ENCODE measurements at places on chromosomes 7 and 10.

DNA sequence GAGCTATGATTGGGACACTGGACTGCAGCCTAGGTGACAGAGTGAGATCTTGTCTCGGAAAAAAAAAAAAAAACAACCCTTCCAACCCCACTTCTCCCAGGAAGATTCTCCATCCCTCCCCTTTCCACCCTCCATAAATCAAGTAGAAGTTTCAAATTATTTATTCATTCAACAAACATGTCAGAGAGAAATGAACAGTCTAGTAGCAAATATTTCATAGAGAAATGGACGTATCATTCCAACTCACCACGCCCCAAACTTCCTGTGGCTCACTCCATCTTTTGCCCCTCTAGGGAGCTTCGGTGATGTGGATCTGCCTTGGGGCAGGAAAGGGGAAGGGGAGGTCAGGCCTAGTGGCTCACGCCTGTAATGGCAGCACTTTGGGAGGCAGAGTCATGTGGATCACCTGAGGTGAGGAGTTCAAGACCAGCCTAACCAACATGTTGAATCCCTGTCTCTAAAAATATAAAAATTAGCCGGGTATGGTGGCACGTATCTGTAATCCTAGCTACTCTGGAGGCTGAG lies 638 bp upstream of the TRAPPC14 start:
- no peaks in the 10 kb centered on the region for H3K27me3 ChIP-seq
- H3K4me1 ChIP-seq: peaks cover 15% of the 10 kb centered on the region
- peak overlapping the region; percentile 72 for H3K27ac ChIP-seq
- DNase-seq: no peak
- H3K36me3 ChIP-seq: peaks cover 12% of the 10 kb centered on the region

GRCh38 chr10:110780704-110781103 lies 91.0 kb upstream of the PDCD4 start:
- H3K27ac ChIP-seq: no peak overlapping the region
- no peaks in the 10 kb centered on the region for H3K36me3 ChIP-seq
- H3K27me3 ChIP-seq: no peaks in the 10 kb centered on the region

DNA sequence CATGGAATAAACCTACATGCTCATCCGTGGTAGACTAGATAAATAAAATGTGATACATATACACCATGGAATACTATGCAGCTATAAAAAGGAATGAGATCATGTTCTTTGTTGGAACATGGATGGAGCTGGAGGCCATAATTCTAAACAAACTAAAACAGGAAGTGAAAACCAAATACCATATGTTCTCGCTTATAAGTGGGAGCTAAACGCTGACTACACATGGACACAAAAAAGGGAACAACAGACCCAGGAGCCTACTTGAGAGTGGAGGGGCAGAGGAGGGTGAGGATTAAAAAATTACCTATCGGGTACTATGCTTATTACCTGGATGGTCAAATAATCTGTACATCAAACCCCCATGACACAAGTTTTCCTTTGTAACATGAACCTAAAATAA lies 68.7 kb upstream of the SEC61G start:
- no peaks in the 10 kb centered on the region for H3K36me3 ChIP-seq
- DNase-seq: no peak
- H3K4me1 ChIP-seq: no peaks in the 10 kb centered on the region
- H3K27ac ChIP-seq: no peak overlapping the region
- H3K4me3 ChIP-seq: no peak overlapping the region

DNA sequence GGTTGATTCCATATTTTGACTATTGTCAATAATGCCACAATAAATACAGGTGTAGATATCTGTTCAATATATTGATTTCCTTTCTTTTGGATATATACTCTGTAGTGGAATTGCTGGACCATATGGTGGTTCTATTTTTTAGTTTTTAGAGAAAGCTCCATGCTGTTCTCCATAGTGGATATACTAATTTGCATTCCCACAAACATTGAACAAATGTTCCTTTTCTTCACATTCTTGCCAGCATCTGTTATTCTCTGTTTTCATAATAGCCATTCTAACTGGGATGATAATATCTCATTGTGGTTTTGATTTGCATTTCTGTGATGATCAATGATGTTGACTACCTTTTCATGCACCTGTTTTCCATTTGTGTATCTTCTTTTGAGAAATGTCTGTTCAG lies 973.7 kb downstream of the REEP3 start:
- no peaks in the 10 kb centered on the region for H3K36me3 ChIP-seq
- H3K27ac ChIP-seq: no peak overlapping the region
- no peak overlapping the region for H3K4me3 ChIP-seq
- H3K27me3 ChIP-seq: no peaks in the 10 kb centered on the region

DNA sequence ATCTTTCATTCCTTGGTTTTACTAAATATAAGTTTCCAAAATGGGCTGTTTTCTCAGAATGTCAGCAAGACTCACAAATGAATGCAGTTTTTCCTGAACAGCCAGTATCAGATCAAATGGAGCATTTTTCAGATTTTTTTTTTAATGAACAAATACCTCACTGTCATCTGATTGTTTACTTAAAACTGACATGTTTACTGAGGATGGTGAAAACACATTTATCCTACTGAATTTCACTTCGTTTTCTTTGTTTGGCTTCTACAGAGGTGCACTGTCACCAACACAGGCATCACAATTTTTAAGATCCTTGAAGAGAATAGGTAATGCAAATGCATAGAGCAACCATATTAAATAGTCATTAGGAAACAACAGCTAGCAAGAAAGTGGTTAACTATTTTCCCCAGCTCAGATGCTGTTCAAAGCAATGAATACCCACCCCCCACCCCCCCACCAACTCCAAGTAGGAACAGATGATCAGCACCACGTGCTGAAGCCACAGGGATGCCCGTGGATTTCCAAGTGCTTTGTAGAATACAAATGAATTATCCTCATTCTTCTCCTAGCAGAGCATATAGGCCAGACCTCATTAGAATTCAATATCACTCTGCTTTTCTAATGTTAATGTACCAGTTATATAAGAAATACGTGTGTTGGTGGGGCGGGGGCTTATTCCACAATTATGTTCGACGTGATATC lies 205.9 kb downstream of the SKAP2 start:
- no peaks in the 10 kb centered on the region for H3K27me3 ChIP-seq
- DNase-seq: no peak
- H3K36me3 ChIP-seq: no peaks in the 10 kb centered on the region
- H3K27ac ChIP-seq: no peak overlapping the region
